ENCODE measurements at places on chromosomes 2 and 18. TPM values are rescaled to one million over a fixed set of nuclear protein-coding genes. Genes with fewer than 3 reads are reported as not detected.

Gene ABCG5
- 63.5 TPM for total RNA-seq

DNA sequence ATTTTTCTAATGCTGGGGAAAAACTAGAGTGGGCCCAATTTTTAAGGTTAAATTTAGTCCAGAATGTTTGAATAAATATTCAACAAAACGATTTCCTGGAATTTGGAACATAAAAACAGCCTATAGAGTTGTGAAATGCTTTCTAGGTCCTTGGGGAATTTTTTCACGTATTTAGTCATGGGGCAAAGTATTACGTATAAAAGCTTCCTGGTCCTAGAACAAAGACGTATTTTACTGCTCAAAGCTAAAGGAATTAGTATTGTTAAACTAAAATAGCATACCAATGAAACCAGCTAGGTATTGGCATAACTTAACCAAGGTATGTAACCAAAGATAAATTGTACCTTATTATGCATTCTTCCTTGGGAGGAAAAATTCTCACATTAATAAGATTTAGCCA lies 1.6 kb downstream of the SESTD1 start:
- no peak for DNase-seq

GRCh38 chr2:182763311-182763912 lies 47.4 kb downstream of the DNAJC10 start:
- no peak for DNase-seq

Gene SCN9A
- total RNA-seq: 4.4 TPM

Gene LIMS4
- not detected for total RNA-seq

DNA sequence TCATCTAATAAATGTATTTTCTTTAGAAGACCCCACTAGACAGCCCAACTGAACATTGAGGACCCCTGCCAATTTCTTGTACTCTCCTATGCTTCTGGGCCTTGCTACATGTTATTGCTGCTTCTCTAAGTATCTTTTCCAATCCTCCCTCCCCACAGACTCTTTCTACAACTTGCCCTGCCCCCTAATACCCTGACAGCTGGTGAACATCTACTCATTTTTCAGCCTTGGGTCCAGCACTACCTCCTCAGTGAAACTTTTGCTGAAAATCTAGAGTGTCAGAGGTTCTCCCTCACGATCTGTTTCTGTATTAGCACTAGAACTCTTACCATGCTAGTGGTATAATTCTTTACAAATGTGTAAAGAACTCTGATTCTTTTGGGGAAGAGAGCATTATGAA lies 106.8 kb upstream of the SIX3 start:
- DNase-seq: no peak

Data from right lobe of liver (tissue), 6 donors.